ENCODE measurements at places on chromosomes 6 and 20.
A peak's percentile ranks its signal among the peaks of the same experiment; 100 is the strongest.

DNA sequence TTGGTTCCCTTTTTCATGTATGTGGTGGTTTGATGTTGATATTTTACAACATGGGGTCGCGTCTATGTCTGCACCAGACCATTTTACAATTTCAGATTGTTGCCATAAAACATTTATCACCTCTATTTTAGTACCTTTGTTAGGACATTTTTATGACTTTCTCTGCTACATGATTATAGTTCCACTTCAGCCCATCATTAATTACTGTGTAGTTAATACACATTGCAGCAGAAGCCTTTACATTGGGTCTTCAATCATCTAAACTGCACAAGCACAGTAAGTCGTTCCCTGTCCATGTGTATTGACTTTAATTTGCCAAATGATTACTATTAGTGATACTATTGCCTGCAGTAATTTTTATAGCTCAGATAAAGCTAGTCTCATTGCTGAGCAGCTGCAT lies 15.7 kb upstream of the TMEM217 start:
- no peak for DNase-seq

- DNase-seq = no peak
These were observed 10.5 kb downstream of the GNAS-AS1 start for GRCh38 chr20:58839991-58840747.

GRCh38 chr6:16585805-16586204 lies 175.5 kb downstream of the ATXN1 start:
- DNase-seq = no peak

- no peak for DNase-seq
These were observed 913.0 kb downstream of the C6orf118 start for GRCh38 chr6:164396071-164397047.

- DNase-seq = peak; percentile 64
These were observed 6.5 kb upstream of the BCAS4 start for GRCh38 chr20:50788045-50788991.

- no peak for DNase-seq
These were observed 359.2 kb upstream of the HSF2 start for GRCh38 chr6:122040261-122040660.

GRCh38 chr6:157946865-157947532 lies 34.7 kb upstream of the SYNJ2 start:
- DNase-seq = no peak

- DNase-seq = peak; percentile 67
These were observed at the start of gene PREX1 for GRCh38 chr20:48827855-48828733. Gene PREX1 (minus strand): TSS chr20:48827999. CDS start chr20:48827860, 139 bp downstream.

DNA sequence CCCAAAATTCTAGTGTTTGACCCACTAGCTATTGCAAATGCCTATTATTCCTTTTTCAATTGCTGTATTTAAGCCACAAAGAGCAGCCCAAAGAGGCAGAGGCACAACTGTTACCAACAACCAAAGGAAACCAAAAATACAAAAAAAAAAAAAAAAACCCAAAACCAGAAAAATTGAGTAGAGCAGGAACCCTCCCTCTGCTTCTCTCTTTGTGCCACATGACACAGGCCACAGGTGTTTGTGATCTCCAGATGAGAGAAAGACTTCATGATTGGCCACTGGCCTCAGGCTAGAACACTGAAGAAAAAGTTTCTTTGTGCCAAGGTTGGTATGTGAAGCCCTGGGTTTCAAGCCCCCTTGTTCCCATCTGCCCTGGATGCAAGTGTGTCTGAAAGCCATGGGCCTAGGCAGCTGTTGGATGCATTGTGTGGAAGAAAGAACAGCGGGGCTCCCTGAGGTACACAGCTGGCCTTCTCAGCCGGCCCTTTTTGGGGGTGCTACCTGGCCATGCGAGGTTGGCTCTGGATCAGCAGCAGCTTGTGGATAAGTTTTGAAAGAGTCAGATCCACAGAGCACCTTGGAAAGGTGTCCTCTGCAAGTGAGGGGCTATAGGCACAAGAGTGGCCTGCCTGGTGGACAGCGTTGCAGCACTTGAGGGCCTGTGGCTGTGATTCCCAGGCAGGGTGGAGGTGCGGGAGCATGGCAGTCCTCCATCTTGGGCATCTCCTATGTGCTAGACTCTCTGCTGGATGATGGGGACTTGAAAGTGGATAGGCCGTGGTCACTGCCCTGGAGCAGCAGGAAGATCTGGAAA lies 204.5 kb downstream of the ZDHHC14 start:
- DNase-seq = no peak

- no peak for DNase-seq
These were observed 24.3 kb downstream of the LRRN4 start for GRCh38 chr20:6029538-6029937.

DNA sequence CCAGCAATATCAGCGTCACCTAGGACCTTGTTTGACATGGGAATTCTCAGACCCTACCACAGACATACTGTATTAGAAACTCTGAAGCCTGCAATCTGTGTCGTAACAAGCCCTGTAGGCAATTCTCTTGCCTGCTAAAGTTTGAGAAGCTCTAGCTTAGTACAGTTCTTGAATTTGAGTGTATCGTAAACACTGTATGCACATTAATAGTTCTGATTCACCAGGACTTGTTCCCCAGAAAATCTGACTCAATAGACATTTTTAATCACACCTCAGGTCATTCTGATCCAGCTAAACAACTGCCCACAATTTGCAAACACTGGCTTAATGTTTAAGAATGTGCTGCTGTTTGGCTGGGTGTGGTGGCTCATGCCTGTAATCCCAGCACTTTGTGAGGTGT lies 414.3 kb downstream of the TFAP2A start:
- DNase-seq = peak; percentile 38

GRCh38 chr6:55974688-55975087 lies 99.3 kb upstream of the BMP5 start:
- no peak for DNase-seq

GRCh38 chr6:12233693-12234571 lies 56.2 kb upstream of the EDN1 start:
- DNase-seq = peak; percentile 79

GRCh38 chr6:36760685-36761435 lies 63.2 kb downstream of the RAB44 start:
- no peak for DNase-seq

DNA sequence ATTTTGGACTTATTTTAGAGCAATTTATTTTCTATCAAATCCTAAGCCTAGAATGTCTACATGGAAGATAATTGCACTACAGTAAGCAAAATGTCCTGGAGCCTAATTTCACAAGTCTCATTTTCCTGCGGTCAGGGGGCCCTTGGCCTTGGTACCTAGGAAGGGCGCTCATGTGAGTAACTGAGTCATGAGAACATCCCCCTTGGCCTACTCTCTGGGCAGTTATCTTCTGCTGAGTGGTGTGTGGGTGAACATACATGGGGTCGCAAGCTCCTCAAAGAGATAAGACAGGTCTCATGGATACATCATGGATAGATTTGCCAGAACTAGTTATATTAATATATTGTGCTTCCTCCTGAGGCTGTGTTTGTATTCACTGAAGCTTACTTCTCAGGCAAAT lies 211.2 kb upstream of the MARCKS start:
- DNase-seq = peak; percentile 53

GRCh38 chr6:64230530-64230929 lies 594.9 kb downstream of the PHF3 start:
- DNase-seq = no peak

GRCh38 chr6:84177241-84177640 lies 50.2 kb downstream of the CEP162 start:
- DNase-seq = no peak

GRCh38 chr20:14434384-14435136 lies 97.1 kb upstream of the FLRT3 start:
- peak; percentile 33 for DNase-seq

- peak; percentile 59 for DNase-seq
These were observed 1.2 kb downstream of the MTCH1 start for GRCh38 chr6:36984581-36985416.

DNA sequence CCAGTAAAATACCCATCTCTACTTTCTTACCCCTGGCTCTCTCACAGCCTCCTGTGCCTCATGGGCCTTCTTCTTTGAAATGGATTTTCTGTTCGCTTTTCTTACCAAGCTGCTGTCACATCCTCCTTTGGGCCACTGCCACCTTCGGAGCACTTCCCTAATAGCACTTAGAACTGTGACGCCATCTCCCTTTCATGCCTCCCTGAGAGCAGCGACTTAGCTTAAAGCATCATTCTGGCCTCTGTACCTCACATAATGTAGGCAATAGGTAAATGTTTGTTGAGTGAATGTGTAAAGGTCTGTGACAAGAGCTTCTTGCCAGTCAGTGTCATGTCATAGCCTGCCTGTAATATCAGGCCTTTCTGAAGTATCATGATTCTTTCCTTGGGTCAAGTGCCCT lies 78.8 kb downstream of the ADGRG6 start:
- no peak for DNase-seq

DNA sequence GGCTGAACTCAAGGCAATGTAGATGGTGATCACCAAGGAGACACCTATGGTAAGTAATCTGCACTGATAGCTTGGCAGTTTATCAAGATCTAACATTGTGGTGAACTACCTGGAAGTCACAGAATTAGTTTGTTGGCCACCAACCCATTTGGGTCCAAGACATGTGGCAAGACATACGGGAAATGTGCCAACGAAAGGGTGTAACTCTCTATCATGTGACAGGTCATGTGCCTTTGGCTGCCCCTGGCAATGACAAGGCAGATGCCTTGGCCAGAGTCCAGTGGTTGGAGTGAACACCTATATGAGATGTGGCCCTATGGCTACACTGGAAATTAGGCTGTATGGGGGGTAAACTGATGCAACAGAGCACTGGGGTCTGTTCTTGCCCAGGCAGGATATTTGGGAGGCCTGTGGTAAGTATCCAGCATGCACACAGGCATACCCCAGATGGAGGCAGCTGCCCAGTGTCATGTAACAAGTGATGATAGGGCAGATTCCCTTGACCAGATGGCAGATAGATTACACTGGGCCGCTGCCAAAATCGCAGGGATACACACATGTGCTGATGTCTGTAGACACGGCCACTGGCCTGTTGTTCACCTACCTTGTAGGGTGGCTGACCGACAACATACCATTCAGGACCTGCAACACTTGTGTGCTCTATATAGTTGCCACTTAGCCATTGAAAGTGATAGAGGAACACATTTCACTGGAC lies 35.5 kb upstream of the HSF2 start:
- DNase-seq = no peak

- no peak for DNase-seq
These were observed 9.5 kb downstream of the GZF1 start for GRCh38 chr20:23371496-23371895.

GRCh38 chr6:119200512-119201175 lies 122.2 kb upstream of the FAM184A start:
- no peak for DNase-seq

- DNase-seq = no peak
These were observed 127.5 kb downstream of the PTCHD4 start for GRCh38 chr6:47983491-47983890.

GRCh38 chr6:137805622-137806021 lies 61.4 kb upstream of the TNFAIP3 start:
- no peak for DNase-seq

DNA sequence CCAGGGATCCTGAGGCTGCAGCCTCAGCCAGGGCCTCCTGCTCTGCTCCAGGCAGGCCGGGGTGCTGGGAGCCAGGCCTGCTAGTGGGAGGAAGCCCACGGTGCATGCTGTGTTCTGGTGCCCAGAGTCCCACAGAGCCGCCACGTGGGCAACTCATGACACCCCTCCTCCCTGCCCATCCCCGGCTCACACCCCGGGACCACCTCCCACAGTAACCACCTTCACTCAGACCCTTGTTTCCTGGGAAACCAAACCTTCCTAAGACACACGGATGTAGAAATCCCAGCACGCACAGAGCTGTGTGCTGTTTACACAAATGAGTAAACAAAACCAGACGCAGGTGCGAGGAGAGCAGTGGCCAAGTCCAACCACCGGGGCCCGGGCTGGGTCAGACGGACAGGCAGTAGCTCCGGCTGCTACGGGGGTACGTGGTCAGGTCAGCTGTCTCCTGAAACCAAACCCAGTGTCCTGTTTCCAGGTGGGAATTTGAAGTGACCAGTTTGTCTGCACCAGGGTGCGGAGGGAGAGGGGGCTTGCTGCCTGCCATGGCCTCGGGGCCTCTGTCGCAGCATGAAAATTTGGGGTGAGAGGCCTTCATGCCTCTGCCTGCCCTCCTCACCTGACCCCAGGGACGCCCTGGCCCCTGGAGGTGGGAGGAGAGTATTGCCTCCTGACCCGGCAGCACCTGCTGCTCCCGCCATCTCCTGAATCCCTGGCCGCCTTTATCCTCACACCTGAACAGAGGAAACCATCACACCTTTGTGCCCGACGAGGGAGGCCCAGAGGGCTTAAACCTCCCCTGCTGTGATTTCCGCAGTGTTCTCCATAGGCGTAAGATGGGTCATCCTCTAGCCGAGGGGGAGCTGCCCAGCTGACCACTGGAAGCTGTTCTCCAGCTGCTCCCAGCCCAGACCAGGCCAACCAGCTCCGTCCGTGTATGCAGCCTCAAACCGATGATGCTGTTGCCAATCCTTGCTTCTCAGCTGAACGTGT lies 52.0 kb upstream of the SMOC2 start:
- DNase-seq = no peak
